ENCODE measurements at places on chromosomes 5 and 9.

DNA sequence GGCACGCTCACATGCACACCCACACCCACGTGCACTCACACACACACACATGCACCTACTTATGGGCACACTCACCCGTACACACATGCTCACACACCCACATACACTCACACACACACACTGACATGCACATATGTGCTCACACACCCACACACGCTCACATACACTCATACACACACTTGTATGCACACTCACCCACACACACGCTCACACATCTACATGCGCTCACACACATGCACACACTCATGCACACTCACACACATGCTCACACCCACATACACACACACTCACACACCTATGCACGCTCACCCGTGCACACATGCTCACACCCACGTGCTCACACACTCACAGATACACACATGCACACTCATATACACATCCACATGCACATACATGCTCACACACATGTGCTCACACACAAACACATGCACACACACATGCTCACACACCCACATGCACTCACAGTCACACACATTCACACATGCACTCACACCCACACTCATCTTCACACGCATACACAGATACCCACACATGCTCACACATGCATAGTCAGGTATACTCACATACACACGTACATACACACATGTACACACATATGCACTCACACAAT lies 138.3 kb downstream of the OLFM1 start:
- no peak for DNase-seq

- DNase-seq = no peak
These were observed 53.3 kb upstream of the PRSS3 start for GRCh38 chr9:33742051-33742450.

- DNase-seq = no peak
These were observed 276.8 kb upstream of the MAP3K1 start for GRCh38 chr5:56538580-56538979.

DNA sequence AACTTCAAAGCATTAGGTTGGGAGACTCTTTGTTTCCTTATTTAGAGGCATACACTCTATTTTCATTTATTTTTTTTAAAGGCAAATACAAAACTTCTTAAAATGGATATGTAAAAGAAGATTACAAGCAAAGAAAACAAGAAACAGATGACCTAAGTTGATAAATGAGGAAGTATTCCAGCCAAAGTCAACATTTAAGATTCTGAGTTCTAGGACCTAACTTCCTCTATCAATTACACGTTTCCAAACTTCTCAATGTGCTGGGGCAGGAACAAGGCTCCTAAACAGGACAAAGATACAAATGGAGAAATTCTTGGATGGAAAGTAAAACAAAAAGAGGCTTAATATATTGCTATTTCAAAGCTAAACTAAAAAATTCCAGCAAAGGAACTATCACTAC lies 89.5 kb downstream of the TLE1 start:
- no peak for DNase-seq

DNA sequence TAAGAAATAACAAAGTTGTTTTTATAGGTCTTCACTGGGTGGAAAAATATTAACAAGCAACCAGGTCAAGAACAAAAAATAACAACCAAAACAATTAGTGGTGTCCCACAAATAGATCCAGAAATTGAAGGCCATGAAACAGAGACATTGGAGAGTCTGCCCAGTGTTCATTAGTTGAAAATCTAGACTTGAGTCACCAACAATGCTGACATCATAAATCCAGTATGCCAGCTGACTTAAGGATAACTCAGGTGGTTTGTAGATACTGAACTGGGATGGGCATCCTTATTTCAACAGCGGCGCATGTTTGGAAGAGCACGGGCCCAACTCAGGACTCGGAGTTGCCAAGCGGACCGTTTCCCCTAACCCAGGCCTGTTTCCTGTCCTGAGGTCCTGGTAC lies 80.7 kb upstream of the TNFAIP8 start:
- DNase-seq = no peak

DNA sequence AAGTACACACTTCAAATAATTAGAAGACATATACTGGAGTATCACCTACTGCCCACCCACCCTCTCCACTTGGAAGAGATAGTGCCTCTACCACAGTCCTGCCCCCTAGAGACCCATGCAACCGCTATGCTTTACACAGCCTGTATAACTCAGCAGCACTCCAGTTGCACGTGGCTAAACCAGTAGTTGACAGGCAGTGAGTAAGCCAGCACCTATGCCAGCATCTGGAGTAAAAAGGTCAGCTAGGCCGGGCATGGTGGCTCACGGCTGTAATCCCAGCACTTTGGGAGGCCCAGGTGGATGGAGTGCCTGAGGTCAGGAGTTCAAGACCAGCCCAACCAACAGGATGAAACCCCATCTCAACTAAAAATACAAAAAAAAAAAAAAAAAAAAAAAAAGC lies 356.4 kb downstream of the NR2F1-AS1 start:
- DNase-seq = no peak

All from activated CD8-positive, alpha-beta T cell treated with anti-CD3 and anti-CD28 coated beads for 36 hours (primary cell).